Mucosa of gallbladder (tissue), 1 donor: ENCODE measurements at places on chromosomes 4 and X. TPM values are rescaled to one million over a fixed set of nuclear protein-coding genes. Genes with fewer than 3 reads are reported as not detected.

GRCh38 chr4:22233230-22233629 lies 282.6 kb downstream of the ADGRA3 start:
- DNase-seq, result no peak

DNA sequence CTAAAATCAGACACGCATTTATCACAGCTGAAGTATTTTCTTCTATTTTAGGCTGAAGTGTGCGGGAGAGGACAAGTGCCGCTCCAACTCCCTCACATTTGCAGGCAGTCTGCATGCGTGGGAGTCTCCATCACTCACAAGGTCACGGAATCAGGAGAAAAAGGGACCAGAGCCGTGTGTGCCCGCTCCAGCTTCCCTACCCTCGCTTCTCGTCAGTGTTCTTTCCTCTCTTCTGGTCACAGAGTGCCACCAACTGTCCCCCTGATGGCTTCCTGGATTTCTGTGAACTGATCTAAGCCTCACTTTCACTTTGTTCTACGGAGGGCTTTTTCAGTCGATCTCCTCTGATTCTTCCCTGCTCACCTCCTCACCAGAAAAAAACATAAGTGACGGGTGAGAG lies 407.4 kb upstream of the AADAT start:
- no peak for DNase-seq

GRCh38 chr4:24470666-24471485 lies 113.5 kb downstream of the DHX15 start:
- peak; percentile 10 for DNase-seq

DNA sequence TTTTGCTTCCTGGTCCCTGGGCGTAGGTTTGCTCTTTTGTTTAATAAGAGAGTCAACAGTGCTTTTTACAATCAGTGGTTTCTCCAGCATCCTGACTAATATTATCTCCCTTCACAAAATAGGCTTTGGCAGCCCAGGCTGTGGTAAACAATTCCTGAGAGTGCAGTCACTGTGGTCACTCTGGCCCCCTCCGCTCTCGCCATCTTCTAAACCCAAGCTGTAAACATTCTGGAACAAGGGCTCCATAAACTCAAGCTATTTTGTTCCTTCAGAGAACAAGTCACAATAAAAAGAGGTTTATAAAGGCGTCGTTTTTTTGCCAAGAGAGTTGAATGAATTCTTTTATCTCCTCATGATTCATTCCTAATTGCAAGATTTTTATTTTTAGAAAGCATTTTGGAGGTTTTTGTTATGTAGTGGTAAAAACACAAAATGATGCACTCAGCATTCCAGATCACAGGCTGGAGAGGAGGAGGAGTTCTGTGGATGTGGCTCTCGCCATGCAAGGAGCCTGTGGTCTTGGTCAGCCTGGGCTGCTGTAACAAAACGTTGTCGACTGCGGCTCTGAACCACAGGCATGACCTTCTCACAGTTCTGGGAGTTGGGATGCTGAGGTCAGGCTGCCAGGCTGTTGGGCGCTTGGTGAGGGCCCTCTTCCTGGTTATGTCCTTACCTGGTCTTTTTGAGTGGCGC lies 486.4 kb upstream of the FAT1 start:
- peak; percentile 22 for DNase-seq

- DNase-seq, result no peak
These were observed 474.2 kb upstream of the GRID2 start for GRCh38 chr4:91829531-91829930.

DNA sequence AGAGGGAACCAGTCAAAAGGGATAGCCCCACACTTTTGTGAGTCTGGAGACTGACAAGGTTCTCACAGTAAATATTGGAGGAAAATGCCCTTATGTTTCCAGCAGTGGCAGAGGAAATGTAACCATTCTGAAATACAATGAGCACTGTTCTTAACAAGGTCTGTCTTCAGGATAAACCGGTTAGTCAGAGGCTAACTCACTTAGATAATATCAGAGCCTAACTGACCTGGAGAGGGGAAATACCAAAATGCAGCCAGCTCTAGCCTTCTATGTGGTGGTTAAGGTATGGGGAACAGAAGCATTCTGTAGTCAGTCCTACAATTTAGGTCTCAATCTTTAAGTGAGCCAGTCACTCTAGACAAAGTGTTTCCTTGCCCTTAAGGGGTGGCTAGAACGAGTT lies 70.8 kb downstream of the TBCK start:
- DNase-seq, result no peak

DNA sequence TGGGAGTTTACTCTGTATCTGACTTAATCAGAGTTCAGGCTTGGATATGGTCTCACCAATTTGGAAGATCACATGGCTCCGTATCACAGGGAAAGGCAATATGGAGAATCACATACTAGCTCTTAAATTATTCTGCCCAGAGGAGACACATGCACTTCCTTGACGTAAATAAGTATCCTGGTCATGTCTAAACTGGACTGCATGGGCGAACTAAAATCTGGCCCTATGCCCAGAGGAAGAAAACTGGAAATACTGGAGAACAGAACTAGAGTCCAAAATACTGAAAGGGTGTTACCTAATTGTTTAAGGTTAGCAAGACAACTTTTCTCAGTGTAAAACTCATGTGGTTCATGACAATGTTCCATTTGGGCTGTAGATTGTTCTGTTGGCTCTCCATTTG lies 832.3 kb downstream of the RAB28 start:
- DNase-seq, result no peak

DNA sequence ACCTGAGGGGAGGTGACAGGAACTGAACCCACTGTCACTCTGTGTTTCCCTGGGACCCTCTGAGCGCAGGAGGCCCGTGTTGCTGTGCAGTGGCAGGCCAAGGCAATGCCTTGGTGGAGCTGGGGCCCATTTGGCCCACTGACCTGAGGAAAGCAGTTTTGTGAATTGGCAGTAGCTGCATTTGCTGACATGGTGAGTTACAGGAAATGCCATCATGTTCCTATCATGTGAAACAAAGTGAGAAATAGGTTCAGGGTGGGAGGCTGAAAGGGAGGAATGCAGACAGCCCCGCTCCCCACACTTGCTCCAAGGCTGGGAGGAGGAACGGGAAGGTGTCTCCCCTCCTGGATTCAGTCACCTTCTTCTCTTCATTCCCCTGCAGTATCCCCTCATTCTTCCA lies 146.1 kb downstream of the PTTG2 start:
- no peak for DNase-seq

DNA sequence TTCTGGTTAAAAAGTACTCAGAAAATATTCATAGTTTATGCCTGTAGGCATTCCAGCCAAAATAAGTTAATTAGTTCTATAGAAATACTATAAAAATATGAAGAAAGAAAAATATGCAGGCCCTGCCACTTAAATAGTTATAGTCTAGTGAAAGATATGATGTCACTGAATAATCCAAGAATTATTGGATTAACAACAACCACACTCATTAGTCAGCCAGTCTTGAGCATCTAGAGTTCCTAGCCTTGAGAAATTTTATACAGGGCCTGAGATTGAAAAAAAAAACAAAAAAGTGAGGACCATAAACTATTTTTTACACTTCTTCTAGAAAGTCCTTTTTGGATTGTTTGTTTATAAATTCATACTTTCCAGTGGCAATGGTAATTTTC lies 823.0 kb downstream of the FAT4 start:
- DNase-seq, result no peak

RTL5 gene
- total RNA-seq, result 6.8 TPM

CSAG1 gene
- not detected for total RNA-seq

RADX gene
- 1.7 TPM for total RNA-seq
